ENCODE measurements at places on chromosomes 13 and 19.
A peak's percentile ranks its signal among the peaks of the same experiment; 100 is the strongest.

- no peak for DNase-seq
Measured at GRCh38 chr13:22837980-22838647, 342.7 kb upstream of the SGCG start.

DNA sequence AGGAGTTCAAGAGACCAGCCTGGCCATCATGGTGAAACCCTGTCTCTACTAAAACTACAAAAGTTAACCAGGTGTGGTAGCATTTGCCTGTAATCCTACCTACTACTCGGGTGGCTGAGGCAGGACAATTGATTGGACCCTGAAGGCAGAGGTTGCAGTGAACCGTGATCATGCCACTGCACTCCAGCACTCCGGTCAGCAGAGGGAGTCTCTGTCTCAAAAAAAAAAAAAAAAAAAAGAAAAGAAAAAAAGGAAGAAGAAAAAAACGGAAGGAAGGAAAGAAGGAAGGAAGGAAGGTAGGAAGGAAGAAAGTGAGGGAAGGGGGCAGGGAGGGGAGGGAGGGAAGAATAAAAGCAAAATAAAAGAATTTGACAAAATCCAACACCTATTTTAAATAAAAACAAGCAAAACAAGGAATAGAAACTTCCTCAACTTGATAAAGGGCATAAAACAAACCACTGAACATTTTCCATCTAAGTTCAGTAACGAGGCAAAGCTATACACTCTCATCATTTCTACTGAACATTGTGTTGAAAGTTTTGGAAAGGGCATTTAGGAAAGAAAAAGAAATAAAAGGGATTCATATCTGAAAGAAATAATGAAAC, 411.6 kb upstream of the SLITRK5 start:
- no peak for DNase-seq

DNA sequence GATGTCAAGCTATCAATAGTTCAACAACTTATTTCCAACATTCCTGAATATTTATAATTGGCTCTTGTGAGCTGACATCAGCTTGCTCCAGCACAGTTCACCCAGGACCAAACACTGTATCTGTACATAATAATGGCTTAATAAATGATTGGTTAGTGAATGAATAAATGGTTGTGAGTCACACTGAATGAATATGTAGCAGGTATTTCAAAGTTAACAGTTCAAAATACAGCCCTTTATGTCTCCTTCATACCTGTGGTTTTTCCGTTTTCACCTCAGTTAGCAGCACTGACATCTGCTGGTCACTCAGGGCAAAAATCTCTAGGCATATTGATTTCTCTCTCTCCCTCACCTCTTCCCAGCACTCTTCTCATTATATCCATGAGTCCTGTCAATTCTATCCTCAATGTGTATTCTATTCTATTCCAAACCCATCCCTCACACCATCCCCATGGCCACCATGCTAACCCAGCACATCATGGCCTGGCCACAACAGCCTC, 76.3 kb downstream of the PEG3 start:
- DNase-seq, result no peak

DNA sequence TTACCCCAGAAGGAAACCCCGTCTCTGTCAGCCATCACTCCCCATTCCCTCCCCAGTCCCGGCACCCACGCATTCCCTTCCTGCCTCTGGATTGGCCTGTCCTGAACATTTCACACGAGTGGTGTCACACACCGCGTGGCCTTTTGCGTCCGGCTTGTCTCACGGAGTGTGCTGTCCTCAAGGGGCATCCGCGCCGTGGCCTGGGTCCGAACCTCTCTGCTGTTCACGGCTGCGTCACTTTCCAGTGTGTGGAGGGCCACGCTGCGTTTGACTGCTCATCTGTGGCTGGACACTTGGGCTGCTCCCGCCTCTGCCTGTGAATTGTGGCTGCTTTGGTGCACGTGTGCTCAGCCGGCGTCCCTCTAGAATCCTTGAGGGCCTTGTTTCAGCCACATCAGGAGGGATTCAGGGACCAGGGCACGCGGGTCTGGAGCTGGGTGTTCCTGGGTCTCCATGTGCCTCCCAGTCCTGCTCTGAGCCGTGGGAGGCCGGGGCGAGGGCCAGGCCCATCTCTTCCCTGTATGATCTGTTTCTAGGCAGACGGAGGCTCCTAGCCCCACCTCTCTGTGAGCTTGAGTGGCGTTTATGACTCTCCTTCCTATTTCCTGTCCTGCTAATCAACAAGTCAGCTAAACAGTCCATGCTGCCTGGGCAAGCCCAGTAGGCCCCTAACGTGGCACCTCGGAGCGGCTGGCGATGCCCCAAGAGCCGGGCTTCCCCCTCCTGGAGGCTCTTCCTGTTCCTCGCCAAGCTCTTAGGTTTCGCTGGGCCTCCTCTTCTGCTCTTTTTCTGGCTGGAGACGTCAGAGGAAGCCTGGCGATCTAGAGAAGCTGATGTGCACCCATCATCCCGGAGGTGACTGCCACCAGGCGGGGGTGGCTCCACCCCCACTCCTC, 8.1 kb downstream of the STK11 start:
- peak; percentile 44 for DNase-seq

DNA sequence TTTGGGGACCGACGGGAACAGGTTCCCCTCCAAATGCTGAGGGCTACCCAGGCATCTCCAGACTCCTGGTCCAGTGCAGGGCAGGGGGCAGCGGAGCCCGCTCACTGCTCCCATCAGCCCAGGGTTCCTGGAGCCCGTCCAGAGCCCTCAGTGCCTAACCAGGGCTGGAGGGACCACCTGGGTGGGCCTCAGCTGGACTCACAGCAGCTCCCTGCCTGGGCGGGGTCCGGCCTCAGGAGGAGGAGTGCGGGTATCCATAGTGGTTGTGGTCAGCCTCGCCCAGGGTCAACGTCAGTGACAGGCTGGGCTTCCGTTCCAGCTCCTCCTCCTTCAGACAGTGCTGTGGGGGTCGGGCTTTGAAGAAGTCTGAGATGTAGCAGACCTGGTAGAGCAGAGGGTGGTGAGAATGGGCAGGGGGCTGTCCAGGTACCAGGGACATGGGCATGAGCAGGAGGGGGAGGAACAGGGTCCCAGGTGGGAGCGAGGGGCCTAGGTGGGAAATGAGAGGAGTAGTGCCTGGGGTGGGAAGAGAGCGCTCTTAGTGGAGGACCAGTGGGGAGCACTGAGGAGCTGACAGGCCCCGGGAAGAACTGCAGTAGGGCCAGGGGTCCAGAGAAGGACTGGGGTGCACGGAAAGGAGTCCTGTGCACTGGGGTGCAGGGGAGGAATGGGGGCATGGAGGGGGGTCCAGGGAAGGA, 9.9 kb downstream of the PLPP2 start:
- DNase-seq, result no peak

- DNase-seq, result no peak
Measured at GRCh38 chr13:30133554-30133912, 173.8 kb downstream of the KATNAL1 start.

- no peak for DNase-seq
Measured at GRCh38 chr19:46787040-46787330, 1.4 kb downstream of the SLC1A5 start.

GRCh38 chr19:41309180-41310032, 566 bp upstream of the CCDC97 start:
- DNase-seq, result no peak

GRCh38 chr19:11197291-11198174, at the start of gene KANK2:
TSS of gene KANK2 (minus strand) at chr19:11197545. CDS start at chr19:11194511, 3,034 bp downstream.
- DNase-seq, result peak; percentile 72

- no peak for DNase-seq
Measured at GRCh38 chr13:20301403-20302071, 69.4 kb upstream of the GJB6 start.

All from T-helper 9 cell (primary cell).